ENCODE measurements at places on chromosomes 6 and 20. TPM values are rescaled to one million over a fixed set of nuclear protein-coding genes. Genes with fewer than 3 reads are reported as not detected.
A peak's percentile ranks its signal among the peaks of the same experiment; 100 is the strongest.

Gene HUS1B
- total RNA-seq, result 0.18 TPM

Gene NT5E
- total RNA-seq, result 28.8 TPM

Gene MAS1L
- total RNA-seq, result not detected

Gene ABHD16B
- not detected for total RNA-seq

Gene ETV7
- total RNA-seq, result 0.04 TPM

Gene SLC35F1
- total RNA-seq, result 1.9 TPM

Gene HLA-G
- total RNA-seq, result not detected

GRCh38 chr6:83962582-83962981 lies 71.0 kb upstream of the MRAP2 start:
- no peaks in the 10 kb centered on the region for H3K4me1 ChIP-seq
- no peak overlapping the region for H3K27ac ChIP-seq
- no peak for DNase-seq

DNA sequence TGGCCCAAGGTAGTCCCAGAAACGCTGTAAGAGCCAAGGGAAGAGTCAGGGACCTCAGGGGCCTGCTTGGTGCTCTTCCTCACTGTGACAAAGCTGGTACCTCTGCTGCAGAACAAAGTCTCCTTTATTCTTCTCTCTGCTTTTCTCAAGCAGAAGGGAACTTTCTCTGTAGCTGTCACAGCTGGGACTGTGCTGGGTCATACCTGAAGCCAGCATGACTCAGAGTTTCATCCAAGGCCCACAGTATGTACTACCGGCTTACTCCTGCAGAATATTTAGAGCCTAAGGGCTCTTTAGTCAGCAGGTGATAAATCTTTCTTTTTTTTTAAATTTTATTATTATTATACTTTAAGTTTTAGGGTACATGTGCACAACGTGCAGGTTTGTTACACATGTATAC lies 183.2 kb downstream of the TINAG start:
- no peak overlapping the region for H3K27ac ChIP-seq
- H3K4me3 ChIP-seq, result no peak overlapping the region
- no peaks in the 10 kb centered on the region for H3K4me1 ChIP-seq
- DNase-seq, result no peak
- H3K27me3 ChIP-seq, result no peaks in the 10 kb centered on the region

DNA sequence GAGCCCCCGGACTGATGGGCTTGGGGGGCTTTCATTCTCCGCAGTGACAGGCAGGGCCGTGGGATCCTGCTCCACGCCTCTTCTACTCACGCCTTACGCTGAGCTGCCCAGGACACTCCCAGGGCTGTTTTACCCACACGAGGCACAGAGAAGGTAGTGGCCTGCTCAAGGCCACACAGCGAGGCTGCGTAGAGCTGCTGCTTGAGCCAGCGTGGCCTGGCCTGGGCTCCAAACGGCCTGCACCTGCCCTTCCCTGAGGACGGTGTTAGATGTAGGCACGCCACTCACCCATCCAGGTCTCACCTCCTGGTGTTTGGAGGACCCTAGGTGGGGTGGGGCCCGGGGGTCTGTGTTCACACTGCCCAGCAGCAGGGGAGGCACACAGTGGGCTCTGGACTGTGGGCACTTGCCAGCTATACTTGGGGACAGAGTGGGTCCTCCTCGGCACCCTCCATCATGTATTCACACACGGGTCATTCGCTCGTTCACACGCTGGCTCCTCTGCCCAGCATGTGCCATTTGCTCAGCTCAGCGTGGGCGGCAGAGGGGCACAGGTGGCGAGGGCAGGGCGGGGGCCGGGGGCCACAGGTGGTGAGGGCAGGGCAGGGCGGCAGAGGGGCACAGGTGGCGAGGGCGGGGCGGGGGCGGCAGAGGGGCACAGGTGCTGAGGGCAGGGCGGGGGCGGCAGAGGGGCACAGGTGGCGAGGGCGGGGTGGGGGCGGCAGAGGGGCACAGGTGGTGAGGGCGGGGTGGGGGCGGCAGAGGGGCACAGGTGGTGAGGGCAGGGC lies 18.4 kb upstream of the RBBP8NL start:
- H3K36me3 ChIP-seq, result no peaks in the 10 kb centered on the region
- no peak for DNase-seq
- no peaks in the 10 kb centered on the region for H3K4me1 ChIP-seq
- no peak overlapping the region for H3K27ac ChIP-seq

DNA sequence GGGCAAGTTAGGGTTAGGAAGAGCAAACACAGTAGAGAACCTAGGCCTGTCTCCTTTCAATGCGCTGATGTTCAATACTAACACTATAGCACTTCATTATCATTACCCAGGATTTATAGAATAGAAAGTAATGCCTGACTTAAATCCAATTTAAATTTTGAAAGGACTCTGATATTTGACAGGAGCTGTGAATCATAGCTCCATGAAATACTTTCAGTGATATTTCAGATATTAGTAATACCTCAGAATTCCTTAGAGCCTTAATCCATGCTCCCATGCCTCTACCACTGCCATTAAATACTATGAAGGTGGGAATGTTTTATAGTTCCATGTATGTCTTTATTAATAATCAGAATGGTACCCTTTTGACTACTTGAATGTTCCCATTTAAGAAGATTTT lies 530.2 kb downstream of the BCKDHB start:
- H3K4me1 ChIP-seq, result no peaks in the 10 kb centered on the region
- no peak for DNase-seq
- H3K27me3 ChIP-seq, result no peaks in the 10 kb centered on the region

DNA sequence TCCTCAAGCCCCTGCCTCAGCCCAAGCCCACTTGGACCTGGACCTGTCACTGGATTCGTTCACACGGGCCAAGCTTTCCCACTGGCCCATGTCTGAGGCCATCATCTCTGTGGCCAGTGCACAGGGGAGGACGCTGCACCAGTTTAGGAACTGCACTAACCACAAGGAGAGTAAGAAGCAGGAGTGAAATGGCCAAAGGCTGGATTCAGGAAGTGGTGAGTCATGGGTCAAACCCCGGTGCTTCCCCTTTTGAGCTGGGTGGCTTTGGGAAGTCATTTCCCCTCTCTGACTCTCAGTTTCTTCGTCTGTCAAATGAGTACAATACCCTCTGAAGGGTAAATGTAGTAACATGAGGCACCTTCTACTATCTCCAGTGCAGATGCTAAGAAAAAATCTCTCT lies 87.9 kb downstream of the CD40 start:
- H3K27ac ChIP-seq, result no peak overlapping the region
- H3K4me1 ChIP-seq, result peaks cover 21% of the 10 kb centered on the region
- peak; percentile 71 for DNase-seq
- peaks cover 48% of the 10 kb centered on the region for H3K27me3 ChIP-seq

DNA sequence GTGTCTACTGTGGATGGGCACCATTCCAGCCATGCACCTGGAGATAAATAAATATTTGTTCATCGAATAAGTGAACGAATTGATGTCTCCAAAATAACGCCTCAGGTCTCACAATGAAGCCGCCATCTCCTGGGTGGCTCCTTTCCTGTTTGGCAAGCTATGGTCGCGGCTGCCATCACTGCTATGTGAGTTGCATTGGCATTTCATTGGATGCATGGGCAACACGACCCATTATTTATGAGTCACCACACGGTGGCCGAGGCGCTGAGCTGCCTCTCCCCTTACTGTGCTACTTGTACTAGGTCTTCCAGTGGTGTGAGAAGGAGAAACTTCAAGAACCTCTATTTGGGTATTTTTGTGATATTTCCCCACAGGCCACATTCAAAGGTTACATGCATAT lies 21.3 kb upstream of the PDE10A start:
- H3K36me3 ChIP-seq, result no peaks in the 10 kb centered on the region
- H3K27me3 ChIP-seq, result no peaks in the 10 kb centered on the region
- no peak for DNase-seq

- H3K27ac ChIP-seq, result no peak overlapping the region
- peaks cover 3% of the 10 kb centered on the region for H3K4me1 ChIP-seq
- H3K36me3 ChIP-seq, result no peaks in the 10 kb centered on the region
- no peak overlapping the region for H3K4me3 ChIP-seq
- H3K27me3 ChIP-seq, result no peaks in the 10 kb centered on the region
- peak; percentile 83 for DNase-seq
Observed at GRCh38 chr6:106069478-106069877, 16.7 kb upstream of the PRDM1 start.

DNA sequence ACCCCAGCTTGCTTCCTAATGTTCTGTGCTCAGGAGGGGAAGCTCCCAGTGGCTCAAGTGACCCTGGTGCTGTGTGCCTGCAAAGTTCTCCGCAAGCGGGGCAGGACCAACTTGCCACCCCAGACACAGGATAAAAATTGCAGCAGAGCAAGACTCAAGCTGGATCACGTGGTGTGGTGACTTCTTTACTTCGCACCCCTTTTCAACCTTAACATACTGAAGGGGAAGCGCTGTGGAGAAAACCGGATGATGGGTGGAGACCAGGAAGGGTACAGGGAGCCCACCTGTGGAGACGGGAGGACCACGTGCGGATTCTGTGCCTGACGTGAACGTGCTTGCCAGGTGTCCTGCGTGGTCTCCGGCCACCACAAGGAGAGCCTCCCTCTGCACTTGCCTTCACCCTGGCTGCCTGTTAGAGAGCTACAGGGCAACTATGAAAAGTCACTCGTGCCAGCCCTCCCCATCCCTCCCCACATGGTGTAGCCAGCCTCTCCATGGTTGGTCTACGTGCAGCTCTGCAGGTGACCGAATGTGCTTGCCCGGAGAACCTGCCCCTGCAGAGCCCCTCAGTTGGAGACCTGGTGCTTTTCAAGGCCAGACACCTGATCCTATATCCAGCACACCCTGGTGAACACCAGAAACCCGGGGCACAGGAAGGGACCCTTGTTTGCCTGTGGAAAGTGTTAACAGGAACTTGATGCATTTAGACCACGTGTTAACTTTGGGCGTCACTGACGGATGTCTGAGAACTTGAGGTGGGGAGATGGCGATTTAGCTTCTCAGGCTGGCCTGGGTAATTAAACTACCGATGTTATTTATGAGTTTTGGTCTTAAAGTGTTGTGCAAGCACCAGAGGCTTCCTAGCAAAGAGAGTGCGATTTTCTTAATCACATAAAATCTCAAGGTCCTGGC lies 23.9 kb upstream of the DACT2 start:
- peaks cover 10% of the 10 kb centered on the region for H3K4me1 ChIP-seq
- no peak overlapping the region for H3K27ac ChIP-seq
- no peaks in the 10 kb centered on the region for H3K36me3 ChIP-seq
- DNase-seq, result no peak
- H3K27me3 ChIP-seq, result peaks cover 27% of the 10 kb centered on the region

GRCh38 chr6:16508959-16509358 lies 252.3 kb downstream of the ATXN1 start:
- no peak overlapping the region for H3K4me3 ChIP-seq
- no peak for DNase-seq
- peaks cover 29% of the 10 kb centered on the region for H3K4me1 ChIP-seq
- H3K36me3 ChIP-seq, result no peaks in the 10 kb centered on the region
- H3K27me3 ChIP-seq, result no peaks in the 10 kb centered on the region
- no peak overlapping the region for H3K27ac ChIP-seq

DNA sequence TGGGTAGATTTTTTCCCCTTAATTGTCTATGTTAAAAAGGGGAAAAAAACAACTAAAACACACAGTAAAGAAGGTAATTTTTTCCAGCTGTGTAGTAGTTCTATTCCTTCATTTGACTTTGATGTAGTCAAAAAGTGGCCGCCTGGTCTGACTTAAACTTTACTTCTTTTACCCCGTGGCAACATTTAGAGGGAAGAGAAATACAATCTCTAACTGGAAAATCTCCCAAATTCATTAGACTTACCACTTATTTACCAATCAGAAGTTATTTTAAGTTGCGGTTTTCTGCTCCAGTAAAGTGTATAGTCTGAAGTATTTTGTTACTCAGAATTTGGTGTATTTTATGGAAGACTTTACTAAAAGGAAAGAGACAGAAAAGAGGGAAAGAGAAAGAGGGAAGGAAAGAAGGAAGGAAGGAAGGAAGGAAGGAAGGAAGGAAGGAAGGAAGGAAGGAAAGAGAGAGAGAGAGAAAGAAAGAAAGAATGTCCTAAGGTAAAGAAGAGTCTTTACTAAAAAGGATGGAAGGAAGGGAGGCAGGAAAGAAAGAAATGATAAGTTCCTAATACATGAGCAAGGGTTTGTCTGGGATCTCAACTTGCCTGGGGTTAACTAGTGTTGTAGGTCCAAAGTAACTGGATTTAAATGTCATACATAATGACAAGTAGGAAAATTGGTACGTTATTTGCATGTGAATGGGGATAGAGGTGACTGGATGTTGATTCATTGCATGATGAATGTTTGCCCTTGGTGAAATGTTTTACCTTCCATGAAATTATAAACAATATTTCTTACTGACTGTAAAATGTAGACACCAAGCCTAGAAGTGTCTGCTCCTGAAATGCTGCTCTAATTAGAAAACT lies 135.1 kb downstream of the SAMD5 start:
- no peak overlapping the region for H3K27ac ChIP-seq
- DNase-seq, result no peak
- no peaks in the 10 kb centered on the region for H3K27me3 ChIP-seq

GRCh38 chr6:87213364-87213763 lies 58.0 kb downstream of the ZNF292 start:
- DNase-seq, result no peak
- H3K4me3 ChIP-seq, result no peak overlapping the region
- H3K27ac ChIP-seq, result no peak overlapping the region
- peaks cover 9% of the 10 kb centered on the region for H3K36me3 ChIP-seq

GRCh38 chr20:59333951-59334350 lies 33.5 kb downstream of the EDN3 start:
- H3K27ac ChIP-seq, result peak overlapping the region; percentile 65

GRCh38 chr6:163418311-163419029 lies 4.0 kb downstream of the QKI start:
- H3K4me1 ChIP-seq, result peaks cover 7% of the 10 kb centered on the region
- H3K27me3 ChIP-seq, result no peaks in the 10 kb centered on the region
- H3K27ac ChIP-seq, result peak overlapping the region; percentile 91
- H3K36me3 ChIP-seq, result peaks cover 3% of the 10 kb centered on the region

- H3K27ac ChIP-seq, result no peak overlapping the region
- peaks cover 54% of the 10 kb centered on the region for H3K36me3 ChIP-seq
- H3K4me1 ChIP-seq, result peaks cover 15% of the 10 kb centered on the region
- H3K27me3 ChIP-seq, result no peaks in the 10 kb centered on the region
- no peak overlapping the region for H3K4me3 ChIP-seq
Observed at GRCh38 chr6:148525453-148525852, 182.8 kb downstream of the SASH1 start.

DNA sequence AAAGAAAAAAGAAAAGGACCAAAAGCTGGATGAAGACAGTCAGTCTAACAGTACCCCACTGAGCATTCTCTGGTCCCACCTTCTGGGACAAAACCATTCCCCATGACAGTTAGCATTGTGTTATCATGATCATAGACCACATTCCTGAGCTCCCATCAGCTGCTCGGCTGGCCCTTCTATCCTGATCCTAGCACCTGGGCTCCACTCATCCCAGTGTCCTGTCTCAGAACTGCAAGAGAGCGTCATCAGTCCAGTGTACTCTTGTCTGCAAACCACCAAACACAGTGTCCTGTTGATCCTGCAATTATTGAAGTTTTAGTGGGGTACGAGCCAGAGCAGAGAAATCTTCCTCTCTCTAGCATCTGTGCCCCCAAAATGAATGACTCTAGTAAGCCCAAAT lies 16.0 kb upstream of the TAAR1 start:
- no peaks in the 10 kb centered on the region for H3K36me3 ChIP-seq
- no peak for DNase-seq
- no peak overlapping the region for H3K27ac ChIP-seq

Data from muscle of leg (tissue), 16 donors.